Upper lobe of right lung (tissue), 1 donor: ENCODE measurements at places on chromosomes 12 and 14. TPM values are rescaled to one million over a fixed set of nuclear protein-coding genes. Genes with fewer than 3 reads are reported as not detected.

GRCh38 chr14:54591461-54591860, 24.5 kb downstream of the SAMD4A start:
- DNase-seq, result no peak

DNA sequence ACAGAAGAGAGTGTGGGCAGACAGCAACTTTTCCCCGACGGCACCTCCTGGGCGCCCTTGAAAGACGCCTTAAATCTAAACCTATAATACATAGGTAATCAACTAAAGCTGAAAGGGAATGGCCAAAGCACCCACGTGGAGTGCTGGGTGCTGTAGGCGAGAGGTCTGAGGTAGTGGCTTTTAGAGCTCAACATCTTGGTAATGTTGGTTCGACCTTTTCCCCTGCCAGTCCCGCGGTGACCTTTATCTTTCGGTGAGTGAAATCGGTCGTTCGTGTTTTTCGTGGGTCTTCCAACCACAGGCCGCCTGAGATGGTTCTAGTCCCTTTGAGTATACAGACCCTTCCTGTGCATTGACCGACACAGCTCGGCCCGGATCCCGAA, 9.1 kb downstream of the OR6S1 start:
- no peak for DNase-seq

DNA sequence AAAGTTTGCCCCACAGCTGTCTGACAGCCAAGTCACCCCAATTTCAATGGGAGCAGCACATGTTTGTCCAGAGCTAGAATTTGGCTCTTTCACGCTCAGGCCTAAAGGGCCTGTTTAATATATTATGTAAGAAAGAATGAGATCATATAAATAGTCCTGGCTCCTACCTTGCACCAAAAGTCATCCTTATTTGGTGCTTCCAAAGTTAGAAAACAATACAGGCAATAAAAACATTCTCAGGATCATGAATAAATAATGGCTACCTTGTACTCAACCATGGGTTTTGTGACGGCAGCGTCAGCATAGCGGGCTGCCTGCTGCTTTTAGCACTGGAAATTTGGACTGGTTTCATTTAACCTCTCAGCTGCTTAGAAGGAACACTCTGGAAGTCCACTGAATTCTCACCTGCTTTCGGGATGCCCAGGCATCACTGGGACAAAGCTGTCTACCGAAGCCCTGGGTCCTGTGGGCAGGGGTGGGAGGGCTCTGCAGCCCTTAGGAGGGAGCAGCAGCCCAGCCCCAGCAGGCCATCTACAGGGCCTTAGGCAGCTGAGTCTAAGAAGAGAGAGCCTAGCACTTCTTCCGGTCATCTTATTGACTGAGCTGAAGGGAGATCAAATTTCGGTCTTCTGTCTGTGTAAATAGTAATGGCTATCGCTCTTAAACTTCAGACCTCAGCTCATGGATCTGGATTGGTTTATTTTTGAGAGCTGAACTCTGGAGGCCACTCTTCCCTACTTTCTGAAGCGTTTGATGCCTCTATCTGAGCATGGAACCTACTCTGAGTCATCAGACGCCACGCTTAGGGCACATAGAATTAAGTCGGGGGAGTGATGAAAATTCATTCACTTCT, 106.5 kb downstream of the SAMD4A start:
- no peak for DNase-seq

GRCh38 chr14:70707138-70708038, 65.7 kb downstream of the TTC9 start:
- DNase-seq, result no peak

The NGB gene
- not detected for total RNA-seq

- DNase-seq, result no peak
Measured at GRCh38 chr12:85627584-85627983, 208.6 kb downstream of the RASSF9 start.

The HOXC11 gene
- total RNA-seq, result not detected
